ENCODE measurements at places on chromosomes 13 and 19. TPM values are rescaled to one million over a fixed set of nuclear protein-coding genes. Genes with fewer than 3 reads are reported as not detected.

Gene SLC15A1
- not detected for total RNA-seq

Gene TMEM272
- total RNA-seq: not detected

Gene TGDS
- 27.5 TPM for total RNA-seq

Gene ZNF878
- total RNA-seq: 0.98 TPM

Gene ZNF155
- total RNA-seq: 4.7 TPM

Gene ZNF283
- 3.6 TPM for total RNA-seq

Gene SLC17A7
- total RNA-seq: 0.16 TPM

Gene SOX1
- total RNA-seq: not detected

DNA sequence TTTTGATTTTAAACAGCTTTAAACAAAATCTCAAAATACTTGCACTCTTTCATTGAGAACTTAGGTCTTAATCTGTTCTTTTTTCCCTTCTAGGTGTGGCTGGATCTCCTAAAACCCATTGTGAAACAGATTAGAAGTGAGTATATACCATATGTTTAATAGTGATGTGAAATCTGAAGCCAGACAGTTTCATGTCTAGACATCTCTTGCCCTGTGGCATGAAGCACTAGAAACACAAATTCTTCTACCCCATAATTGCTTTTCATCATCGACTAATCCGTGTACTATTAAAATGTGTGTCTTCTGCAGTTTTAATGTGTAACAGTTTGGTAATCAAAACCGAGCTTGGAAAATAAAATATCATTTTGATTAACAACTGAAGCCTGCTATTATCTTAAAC is 188.2 kb upstream of the RNF113B start:
- DNase-seq: no peak

DNA sequence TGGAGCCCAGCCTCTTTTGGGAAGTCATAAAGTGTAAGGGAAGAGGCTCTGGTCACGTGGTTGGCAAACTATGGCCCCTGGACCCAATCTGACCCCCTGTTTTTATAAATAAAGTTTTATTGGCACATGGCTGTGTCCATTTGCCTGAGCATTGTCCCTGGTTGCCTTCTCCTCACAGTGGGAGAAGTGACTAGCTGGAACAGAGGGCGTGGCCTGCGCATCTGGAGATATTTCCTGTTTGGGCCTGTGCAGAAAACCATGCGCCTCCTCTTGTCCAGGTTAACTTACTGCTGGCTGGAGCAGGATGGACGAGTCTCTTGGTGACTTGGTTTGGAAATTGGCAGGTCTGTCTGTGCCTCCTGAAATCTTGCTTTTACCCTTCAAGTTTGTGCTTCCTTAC is 48.3 kb downstream of the KDM4B start:
- DNase-seq: no peak

GRCh38 chr13:46850214-46850613 is 46.6 kb downstream of the HTR2A start:
- DNase-seq: no peak

DNA sequence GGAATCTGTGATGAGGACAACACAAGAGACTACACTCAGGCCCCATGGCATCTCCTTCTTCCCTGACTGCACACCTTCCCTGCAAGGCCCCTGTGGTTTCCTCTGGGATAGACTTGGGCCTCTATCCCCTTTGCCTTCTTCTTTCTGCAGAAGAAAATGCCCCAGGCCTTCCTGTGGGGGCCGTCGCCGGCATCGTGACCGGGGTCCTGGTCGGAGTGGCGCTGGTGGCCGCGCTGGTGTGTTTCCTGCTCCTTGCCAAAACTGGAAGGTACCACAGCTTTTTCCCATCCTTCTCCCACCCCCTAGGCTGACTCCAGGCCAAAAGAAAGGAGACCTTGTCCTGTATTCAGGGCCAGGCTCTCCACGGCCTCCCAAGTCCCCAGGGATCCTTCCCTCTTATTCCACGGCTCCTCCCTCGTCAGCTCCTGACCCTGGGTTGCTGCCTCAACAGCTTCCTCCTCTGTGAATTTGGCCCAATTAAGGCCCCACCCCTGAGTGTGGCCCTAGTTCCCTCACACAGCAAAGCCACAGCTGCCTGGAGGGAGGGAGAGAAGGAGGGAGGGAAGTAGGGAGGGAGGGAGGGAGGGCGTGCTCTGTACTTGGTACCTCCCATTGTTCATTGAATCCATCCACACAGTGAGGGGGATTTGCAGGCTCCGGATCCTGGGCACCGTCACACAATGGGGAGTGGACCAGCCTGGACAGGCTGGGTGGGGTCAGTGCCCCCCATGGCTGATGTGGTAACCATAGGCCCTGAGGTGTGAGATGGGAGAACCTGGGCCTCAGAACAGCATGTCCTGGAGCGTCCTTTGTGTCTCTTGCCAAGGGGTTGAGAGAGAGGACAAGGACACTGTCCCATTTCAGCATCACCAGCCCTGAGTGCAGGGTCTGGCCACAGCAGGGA is 12.5 kb downstream of the CEACAM3 start:
- DNase-seq: no peak

GRCh38 chr13:80413611-80414010 is 72.7 kb upstream of the SPRY2 start:
- no peak for DNase-seq

GRCh38 chr19:3201072-3201700 is 15.5 kb downstream of the NCLN start:
- DNase-seq: no peak

DNA sequence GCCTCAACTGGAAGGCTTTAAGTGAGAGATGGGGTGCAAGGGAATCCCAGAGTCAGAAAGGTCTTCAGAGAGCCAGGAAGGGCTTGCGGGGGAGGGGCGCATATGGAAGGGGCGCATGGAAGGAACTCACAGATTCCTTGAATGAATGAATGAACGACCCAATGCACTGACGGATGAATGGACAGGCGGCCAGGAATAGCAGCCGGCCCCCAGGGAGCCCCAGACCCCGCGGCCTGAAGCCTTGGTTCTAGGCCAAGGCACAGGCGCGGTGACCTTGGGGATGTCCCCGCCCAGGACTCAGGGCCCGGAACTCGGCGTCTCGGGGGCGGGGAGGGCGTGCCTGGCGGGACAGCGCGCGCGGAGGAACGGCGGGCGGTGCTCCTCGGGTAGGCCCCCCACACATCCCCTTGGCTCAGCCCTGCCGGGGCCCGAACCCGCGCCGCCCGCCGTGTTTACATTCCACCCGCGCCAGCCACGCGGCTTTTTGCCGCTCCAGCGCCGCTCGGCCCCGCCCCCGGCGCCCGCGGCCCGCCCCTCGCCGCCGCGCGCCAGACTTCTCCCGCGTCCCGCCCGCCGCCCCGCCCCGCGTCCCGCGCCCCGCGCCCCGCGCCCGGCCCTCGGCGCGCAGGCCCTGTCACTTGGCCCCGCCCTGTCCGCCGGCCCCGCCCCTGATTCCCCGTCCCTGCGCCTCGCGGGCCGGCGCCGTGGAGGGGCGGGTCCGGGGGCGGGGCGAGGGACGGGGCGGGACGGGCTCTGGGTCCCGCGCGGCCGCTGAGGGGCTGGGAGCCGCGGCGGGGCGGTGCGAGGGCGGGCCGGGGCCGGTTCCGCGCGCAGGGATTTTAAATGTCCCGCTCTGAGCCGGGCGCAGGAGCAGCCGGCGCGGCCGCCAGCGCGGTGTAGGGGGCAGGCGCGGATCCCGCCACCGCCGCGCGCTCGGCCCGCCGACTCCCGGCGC is at the start of gene CCNE1:
TSS of gene CCNE1 (plus strand) at position 867 of the 955 bp plus-strand sequence. CDS start 565 bp downstream, outside the sequence.
- DNase-seq: peak; percentile 89

- DNase-seq: no peak
Measured at GRCh38 chr13:33178209-33178840, 107.2 kb downstream of the STARD13 start.

DNA sequence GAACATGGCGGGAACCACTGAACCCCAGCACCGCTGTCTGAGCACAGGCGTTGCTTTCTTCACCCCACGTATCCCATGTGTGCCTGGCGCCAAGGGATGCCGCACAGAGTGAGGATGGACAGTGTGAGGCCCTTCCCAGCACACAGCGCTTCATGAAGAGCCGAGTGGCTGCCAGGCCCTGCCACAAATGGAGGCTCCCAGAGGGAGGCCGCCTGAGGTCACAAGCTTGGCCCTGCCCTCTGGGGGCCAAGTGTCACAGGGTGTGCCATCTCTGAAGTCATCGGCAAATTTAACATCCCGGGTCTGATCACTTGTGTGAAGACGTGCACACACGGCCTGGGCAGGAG is 24.4 kb downstream of the MPND start:
- DNase-seq: no peak

- DNase-seq: no peak
Measured at GRCh38 chr13:106061781-106062180, 473.7 kb downstream of the EFNB2 start.

DNA sequence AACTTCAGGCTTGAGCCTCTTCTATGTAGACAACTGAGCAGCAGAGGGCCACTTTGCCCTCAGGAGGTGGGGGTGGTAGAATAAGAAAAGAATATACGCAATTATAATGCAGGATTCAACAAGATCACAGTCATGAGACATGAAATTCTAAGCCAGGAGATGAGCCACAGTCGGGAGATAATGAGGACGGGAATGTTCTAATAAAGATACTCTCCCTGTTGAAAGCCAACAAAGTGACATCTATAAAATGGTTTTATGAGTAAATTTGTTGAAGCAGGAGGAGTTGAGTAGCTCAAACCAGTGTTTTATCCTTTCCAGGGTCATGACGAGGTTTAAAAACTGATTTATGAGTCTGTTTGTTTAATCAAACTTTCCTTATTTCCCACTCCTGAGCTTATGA is 152.0 kb upstream of the SERP2 start:
- no peak for DNase-seq

DNA sequence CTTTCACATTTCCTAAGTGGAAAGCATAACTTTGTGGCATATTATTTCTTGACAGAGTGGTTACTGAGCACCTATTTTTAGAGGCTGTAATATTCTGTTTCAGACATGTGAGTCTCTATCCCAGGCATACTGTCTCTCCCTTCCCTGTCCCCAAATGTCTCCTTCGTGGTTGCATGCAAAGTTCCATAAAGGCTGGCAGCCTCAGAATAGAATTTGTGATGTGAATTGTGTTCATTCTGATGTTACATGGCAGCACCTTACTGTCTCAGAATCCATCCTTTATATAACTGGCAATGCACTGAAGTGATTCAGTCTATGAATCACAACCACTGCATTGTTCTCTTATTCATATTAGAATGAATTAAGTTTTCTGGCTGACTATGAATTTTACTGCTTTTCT is 89.0 kb upstream of the SLC7A1 start:
- DNase-seq: no peak

DNA sequence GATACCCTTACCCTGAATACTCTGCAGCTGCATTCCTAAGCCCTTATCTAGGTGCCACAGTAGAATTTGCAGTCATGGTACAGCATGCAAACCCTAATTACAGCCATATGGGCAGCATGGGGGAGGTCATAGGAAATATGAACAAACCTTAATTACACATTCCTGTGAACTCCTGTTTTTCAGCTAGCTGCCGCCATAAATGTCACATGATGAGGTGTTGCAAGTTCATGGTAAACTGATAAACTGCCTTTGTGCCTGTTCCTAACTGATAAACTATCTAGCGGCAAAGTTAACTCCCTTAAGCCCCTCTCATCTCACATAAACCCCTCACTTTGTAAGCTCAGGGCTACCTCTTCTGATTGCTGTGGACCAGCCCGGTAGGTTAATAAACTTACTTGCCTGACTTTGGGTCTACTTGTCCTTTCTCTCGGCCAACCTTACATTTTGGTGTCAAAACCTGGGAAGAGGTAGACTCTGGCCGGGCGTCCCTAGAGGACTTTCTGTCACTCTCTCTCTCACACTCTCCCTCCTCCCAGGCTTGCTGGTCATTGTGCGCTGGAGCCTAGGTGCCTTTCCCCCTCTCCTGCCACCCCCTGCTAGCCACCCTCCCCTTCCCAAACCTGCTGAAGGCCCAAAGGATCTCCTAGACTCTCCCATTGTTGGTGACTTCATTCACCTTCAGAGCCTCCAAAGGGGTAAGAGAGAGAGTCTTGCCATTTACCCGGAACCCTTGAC is 43.3 kb downstream of the ZNF93 start:
- DNase-seq: no peak

- DNase-seq: no peak
Measured at GRCh38 chr19:5809053-5809452, 4.2 kb downstream of the NRTN start.

DNA sequence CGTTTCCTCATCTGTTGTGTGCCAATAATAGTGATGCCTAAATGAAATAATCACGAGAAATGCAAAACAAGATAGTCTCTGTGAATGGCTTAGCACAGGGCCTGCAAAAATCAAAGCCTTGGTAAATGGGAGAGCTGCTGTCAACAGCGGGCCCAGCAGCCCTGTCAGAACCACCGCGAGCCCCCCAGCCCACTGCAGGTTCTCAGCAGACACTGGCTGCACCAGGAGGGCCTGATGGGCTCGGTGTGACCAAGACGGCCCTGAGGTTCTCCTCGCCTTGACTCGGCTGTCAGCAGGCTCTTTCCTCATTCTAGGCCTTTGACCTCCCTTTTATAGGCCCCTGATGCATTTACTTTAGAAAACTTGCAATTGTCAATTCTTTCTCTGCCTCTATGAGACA is 90.9 kb upstream of the GPR183 start:
- DNase-seq: no peak

DNA sequence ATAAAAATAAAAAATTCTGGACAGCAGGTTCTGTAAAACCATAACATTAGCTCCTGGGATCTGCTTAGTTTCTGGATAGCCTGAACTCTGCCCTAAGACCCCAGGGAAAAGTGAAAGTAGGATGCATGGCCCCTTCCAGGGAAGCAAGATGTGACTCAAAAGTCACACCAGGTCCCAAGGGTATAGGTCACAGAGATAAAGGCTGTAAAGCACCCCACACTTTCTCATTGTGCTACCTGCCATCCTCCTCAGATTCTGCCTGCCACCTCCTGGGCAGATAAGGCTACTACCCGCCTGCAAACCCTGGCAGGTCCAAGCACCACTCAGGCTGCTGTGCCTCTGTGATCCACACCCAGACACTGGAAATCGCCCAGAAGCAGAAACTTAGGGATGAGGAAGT is 20.6 kb downstream of the FFAR2 start:
- peak; percentile 47 for DNase-seq

DNA sequence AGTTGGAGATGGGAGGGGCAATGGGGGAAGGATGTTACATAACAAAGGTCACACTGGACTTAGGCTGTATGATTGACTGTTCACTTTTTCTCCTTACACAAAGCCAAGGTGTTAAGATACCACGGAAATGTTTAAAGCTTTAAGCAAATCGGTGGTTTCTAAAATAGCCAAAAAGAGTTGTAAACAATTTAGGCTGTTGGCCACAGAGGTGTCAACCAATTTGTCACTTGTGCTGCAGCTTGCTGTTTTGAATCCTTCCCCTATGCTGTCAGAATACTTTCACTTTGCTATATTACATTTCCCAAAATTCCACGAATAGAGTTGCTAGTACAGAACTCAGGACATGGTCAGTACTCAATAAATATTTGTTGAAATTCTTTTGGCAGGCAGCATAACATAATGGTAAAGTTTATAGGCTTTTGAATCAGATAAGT is 149.3 kb downstream of the VWA8 start:
- no peak for DNase-seq

GRCh38 chr13:99346335-99347042 is 39.3 kb upstream of the GPR183 start:
- DNase-seq: no peak

GRCh38 chr13:112959701-112960542 is 9.1 kb upstream of the MCF2L start:
- DNase-seq: no peak

GRCh38 chr13:111365149-111366005 is 44.9 kb downstream of the TEX29 start:
- no peak for DNase-seq

GRCh38 chr13:39254601-39255000 is 216.3 kb downstream of the NHLRC3 start:
- DNase-seq: no peak

All from activated T-helper 2 cell treated with anti-CD3 and anti-CD28 coated beads, Interferon-gamma antibody, Interleukin-2, Interleukin-4, amounts not matched to agents 10 μg/mL and 5 μg/mL and 100 μg/mL, durations not matched to agents 14 hours and 24 hours and 36 hours (primary cell).